ENCODE measurements at places on chromosomes 7 and 10.

DNA sequence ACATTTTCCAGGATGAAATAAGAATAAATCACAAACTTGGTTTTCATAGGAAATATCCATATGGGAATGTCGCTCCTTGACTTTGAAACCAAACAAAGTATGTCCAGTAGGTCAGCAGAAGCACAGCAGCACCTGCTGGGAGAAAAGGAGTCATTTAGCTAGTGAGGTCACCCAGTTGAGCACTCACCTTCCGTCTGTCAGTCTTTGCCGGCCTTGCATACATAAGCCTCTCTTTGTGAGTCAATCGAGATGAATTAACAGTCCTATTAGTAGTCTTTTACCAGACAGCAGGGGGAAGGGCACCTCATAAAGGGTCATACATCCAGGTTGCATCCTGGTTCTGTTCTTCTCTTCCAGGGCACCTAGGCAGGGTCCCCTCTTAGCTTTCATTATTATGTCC is 232.5 kb upstream of the FZD1 start:
- peak; percentile 91 for DNase-seq

- no peak for DNase-seq
These were observed 3.2 kb downstream of the BZW2 start for GRCh38 chr7:16649196-16649595.

DNA sequence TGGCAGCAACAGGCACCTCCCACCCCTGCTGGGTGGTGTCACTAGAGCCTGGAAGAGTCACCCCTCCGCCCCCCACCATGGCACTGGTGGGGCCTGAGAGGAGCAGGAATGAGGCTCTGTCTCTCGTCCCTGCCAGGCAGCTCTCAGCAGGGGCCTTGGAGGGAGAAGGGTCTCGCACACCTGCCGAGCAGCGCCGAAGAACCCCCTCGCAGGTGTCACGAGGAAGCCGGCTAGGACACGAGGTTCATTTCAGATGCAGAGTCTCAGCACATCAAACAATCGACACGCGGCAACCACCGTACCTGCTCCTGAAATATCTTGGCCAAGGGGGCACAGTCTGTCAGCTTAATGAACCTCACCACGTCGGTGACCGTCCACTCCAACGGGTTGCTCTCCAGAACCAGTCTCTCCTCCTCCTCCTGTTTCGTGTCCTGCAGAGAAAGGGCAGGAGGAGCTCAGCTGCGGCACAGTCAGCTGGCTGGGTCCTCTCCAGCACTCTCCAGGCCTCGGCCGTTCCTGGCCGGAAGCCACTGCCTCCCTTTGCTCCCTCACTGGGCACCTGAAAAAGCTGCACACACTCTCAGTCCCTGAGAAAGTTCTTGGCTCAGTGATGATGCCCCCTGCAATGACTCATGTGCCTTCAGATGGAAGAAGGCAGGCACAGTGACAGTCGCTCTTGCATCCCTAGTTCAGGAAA is 240.1 kb downstream of the SFMBT2 start:
- DNase-seq: no peak

GRCh38 chr10:74081192-74081803 is 69.3 kb downstream of the AP3M1 start:
- peak; percentile 39 for DNase-seq

GRCh38 chr10:100038561-100039071 is 28.9 kb upstream of the DNMBP start:
- no peak for DNase-seq

- DNase-seq: no peak
These were observed 147.9 kb downstream of the PPP1R9A start for GRCh38 chr7:95055295-95055694.

DNA sequence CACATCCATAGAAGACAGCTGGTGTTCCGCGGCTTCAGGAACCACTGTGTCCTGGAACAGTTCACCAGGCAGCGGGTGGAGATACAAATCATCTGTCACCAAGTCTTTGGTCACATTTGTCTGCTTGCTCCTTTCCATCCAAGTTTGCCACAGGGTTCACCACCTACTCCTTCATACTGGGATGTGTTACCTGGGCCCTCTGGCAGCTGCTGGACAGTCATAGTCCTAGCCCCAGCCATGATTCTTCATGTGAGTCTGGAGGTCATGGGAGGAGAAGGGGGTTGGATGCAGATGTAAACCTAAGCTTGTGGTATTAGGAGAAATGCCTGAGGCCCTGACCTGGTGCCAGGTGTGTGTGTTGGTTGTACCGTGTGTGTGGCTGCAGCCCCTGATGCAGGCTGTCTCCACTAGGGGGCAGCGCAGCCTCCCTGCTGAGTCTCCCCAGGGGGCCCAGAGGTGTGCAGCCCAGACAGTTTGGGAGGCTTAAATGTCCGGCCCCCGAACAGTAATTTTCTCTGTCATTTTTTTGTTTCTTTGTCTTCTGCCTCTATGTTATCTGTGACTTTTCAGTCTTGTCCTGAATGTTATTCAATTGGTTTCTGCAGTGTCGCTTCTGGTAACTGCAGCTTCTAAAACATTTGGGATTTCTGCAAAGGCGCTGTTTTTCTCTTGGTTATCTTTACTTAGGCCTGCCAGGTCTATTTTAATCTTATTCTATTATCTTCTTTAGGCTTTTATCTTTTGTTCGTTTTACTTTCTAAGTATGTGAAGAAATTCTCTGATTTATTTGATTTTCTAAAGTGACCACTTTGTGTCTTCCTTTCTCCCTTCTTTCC is 14.8 kb downstream of the NPS start:
- DNase-seq: no peak

- peak; percentile 28 for DNase-seq
These were observed 143.3 kb downstream of the KCNMA1 start for GRCh38 chr10:77494327-77494726.

DNA sequence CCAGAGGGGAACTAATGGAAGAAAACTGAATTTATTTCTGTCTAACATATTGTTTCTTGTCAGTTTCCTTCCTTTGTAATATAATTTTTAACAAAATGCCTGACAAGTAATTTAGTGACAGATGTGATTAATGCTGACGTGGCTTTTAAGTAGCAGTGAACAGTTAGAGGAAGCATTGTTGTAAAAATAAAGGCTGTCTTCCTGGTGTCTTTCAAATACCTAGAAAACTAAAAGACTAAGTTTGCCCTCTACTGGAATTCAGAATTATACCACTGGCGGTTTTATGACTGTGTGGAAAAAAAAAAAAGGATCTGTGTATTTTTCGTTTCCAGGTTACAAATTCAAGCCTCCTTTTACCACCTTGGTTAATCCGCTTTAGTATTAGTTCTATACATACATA is 217.1 kb upstream of the DPP6 start:
- peak; percentile 16 for DNase-seq

- DNase-seq: peak; percentile 1
These were observed 214.0 kb upstream of the PRSS1 start for GRCh38 chr7:142535123-142535779.

GRCh38 chr10:119770928-119771327 is 45.1 kb downstream of the INPP5F start:
- no peak for DNase-seq

- DNase-seq: no peak
These were observed 147.1 kb downstream of the LYZL1 start for GRCh38 chr10:29435809-29436501.

DNA sequence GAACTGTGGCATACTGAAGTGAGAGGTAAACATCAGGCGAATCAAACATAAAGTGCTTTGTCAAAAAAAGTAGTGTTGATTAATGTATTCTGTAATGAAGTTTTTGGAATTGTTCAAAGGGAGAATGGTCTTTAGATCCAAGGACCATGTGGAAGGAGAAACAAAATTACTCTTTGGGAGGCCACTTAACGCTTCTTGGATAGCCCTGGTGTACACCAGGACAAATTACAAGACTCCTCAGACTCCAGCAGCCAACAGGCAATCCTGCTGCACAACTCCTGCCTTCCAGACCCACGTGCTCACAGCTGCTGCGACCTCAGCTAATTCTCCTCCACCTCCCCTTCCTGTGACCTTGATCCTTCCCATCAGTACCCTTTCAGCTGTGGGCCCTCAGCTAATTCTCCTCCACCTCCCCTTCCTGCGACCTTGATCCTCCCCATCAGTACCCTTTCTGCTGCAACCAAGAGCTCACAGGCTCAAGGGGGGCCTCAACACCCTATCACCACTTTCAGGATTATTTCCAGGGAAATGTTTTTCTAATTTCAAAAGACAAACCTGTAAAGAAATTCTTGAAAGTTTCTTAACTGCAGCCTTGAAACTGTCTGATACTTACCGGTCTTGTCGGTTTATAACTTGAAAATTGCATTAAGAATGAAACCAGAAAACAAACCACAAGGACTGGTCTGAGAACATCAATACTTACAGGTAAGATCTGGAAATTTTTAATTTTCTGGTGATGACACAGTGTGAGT is 29.7 kb upstream of the DDC start:
- DNase-seq: no peak

Measured in NCI-H146 (cell line).